Inflammatory macrophage (primary cell): ENCODE measurements at places on chromosomes 3 and 15.

GRCh38 chr15:83118291-83118827 lies 10.9 kb downstream of the TM6SF1 start:
- no peak for DNase-seq

GRCh38 chr3:149667576-149667975 lies 9.8 kb upstream of the WWTR1 start:
- DNase-seq: no peak

DNA sequence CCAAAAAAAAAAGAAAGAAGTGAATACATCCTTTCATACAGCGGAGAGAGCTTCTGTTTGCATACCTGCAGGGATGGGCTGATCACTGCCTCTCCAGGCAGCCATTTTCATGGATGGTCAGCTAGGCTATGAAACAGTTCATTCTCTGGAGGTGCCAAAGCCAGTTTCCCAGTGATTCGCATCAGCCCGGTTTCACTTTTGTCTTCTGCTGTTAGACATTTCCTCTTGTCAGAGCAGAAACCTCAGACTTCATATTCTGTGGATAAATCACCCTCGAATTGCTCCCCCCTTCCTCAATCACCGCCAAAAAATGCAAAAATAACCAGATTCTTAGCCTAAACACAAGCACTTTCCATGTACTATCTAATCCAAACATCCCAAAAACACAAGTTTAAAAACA lies 225.6 kb downstream of the ADAMTS9 start:
- no peak for DNase-seq

DNA sequence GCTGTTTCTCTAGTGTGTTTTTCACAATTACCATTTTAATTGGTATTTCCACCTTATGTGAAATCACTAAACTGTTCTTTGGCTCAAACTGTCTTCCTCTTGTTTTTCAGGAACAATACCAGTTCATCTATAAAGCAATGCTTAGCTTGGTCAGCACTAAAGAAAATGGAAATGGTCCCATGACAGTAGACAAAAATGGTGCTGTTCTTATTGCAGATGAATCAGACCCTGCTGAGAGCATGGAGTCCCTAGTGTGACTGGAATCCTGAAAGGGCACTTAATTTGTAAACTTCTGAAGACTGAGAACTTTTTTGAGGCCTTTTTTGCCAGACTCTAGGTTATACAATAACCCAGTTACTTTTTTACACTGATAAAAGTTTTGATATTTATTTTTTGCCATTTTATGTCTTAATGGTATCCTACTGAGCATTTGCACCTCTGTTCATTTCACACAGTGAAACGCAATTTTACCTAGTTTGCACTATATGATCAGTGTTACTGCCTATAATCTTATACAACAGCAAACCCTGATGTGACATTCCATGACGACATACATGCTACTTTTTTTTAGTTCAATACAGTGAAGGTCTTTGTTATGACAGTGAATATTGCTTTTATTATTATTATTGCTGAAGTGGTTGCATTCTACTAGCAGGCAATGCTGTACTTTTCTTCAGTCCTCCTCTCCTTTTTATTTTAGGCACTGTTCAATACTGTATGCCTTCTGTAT lies 80.1 kb downstream of the FEZF2 start:
- no peak for DNase-seq

- peak; percentile 38 for DNase-seq
Measured at GRCh38 chr15:56757875-56758274, 24.6 kb upstream of the ZNF280D start.

DNA sequence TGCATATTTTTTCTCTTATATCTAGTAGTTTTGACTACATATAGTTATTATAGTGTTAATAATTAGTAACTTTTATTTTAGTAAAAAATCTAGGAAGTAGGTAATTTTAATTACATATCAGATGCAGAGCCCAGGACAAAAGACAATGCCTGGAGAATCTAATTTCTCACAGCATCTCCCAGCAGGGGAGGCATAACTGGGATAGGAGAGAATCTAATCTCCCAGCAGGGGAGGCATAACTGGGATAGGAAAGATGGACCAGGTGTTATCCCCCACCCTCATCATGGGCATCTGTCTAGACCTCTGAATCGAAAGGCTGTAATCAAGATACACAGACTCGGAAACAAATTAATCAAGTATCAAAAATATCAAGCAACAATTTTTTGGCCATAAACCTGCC lies 58.2 kb downstream of the OSTN start:
- no peak for DNase-seq

DNA sequence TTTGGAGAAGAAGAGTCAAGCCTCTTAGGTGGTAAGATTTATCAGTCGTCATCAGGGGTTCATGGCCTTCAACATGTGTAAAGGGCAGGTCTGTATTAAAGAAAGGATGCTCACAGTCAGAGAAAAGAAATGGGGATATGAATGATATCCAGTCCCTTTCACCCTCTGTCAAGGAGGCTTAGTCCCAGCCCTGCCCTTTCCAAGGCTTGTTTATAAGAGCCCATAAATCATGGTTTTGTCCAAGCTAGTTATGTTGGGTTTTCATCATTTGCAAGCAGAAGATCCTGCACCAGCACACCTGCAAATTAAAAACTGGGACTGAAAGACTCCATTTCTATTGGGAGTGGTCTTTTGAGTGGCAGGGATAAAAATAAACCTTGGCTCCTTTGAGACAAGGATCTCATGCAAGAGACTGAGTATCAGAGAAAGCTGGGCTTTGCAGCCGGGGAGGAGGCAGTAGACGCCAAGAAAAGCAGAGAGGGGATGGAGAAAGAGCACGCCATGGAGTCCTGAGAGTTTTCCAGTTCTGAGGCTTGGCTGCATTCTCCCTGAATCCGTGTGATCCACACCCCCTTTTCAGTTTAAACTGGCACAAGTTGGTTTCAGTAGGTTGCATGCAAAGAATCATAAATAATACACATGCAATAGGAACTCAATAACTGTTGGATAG lies 12.6 kb upstream of the PDIA5 start:
- no peak for DNase-seq

DNA sequence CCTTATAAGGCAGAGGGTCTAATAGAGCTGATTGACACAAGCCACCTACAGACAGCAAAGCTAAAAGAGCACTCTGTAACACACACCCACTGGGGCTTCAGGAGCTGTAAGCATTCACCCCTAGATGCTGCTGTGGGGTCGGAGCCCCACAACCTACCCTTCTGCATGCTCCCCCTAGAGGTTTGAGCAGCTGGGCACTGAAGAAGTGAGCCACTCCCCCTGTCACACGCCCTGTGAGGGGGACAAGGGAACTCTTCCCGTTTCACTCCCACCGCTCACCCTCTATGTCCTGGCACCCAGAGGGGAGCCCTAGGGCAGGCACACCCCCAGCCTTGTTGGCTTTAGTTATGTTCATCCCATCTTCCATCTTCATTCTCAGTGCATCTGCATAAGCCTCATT lies 9.4 kb upstream of the CSTA start:
- no peak for DNase-seq

- no peak for DNase-seq
Measured at GRCh38 chr3:17810759-17811158, 68.3 kb upstream of the TBC1D5 start.

- no peak for DNase-seq
Measured at GRCh38 chr3:147652651-147653366, 243.6 kb downstream of the ZIC1 start.

GRCh38 chr15:95620934-95621579 lies 709.4 kb upstream of the NR2F2 start:
- DNase-seq: no peak

DNA sequence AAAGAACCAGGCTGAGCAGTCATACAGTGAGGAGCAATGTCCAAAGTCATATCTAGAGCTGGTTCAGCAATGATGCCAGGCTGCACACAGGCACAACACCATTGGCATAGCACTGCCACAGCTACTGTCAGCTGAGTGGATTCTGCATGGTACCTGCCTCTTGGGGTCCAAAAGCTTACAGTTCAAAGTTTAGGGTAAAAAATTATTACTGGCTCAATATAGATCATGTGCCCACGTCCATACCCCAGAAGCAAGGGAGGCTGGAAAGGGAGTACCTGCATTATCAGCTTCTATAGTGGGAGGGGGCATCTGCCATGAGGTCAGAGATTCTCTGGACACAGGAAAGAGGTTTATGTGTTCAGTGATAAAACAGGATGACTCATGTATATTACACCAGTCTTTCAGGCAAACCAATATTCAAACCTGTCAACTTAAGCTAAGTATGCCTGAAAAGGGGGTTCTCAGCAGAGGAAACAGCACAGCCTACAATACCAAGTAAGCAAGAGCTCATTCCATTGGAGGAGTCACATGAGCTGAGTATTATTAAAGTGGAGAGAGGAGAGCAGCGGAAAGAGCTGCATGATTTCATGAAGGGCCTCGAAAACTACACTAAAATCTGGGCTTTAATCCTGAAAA lies 99.0 kb downstream of the ANO10 start:
- no peak for DNase-seq

DNA sequence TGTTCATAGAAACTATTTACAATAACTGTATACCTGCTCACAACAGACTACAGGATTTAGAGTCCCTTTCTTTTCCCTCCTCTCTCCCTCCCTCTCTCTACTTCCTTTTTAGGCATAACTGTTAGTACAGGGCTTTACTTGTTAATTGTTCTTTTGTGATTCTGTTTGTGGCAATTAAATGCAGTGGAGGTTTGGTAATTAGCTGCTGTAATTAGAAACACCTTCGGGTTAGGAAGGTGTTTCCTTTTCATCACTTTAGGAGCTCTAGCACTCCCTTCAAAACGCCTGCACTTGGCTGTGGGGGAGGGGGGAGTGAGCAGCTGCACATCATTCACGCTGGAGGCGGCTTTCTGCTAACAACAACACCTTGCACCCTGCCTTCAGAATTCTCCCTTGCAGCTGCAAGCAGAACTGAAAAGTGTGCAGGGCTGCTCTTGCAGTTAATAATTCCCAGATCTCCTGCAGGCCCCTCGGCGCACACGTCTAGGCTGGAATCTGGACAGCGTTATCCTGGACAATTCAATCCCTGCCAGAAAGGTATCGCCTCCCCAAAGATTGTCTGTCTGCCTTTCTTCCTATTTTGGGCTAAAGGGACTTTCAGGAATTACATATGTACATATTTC lies 242.6 kb upstream of the RGMA start:
- DNase-seq: no peak

DNA sequence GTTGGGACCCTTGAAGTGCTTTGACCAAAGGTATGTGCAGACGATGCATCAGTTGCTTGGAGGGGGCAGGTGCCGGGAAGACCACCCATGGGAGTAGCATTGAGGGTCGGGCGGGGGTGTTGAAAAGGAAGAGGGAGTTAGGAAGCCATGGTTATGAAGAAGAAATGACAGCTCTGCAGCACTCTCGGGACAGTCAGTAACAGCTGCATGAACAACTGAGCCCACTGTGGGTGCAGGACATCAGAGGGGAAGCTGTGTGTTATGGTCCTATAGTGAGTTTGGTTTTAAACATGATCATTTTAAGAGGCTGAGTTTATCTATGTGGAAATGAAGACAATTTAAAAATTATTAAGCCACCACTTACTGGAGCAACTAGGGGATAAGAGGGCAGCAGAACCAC lies 17.6 kb downstream of the ST8SIA2 start:
- DNase-seq: no peak

GRCh38 chr15:58475573-58476524 lies 44.1 kb downstream of the LIPC start:
- DNase-seq: peak; percentile 31

DNA sequence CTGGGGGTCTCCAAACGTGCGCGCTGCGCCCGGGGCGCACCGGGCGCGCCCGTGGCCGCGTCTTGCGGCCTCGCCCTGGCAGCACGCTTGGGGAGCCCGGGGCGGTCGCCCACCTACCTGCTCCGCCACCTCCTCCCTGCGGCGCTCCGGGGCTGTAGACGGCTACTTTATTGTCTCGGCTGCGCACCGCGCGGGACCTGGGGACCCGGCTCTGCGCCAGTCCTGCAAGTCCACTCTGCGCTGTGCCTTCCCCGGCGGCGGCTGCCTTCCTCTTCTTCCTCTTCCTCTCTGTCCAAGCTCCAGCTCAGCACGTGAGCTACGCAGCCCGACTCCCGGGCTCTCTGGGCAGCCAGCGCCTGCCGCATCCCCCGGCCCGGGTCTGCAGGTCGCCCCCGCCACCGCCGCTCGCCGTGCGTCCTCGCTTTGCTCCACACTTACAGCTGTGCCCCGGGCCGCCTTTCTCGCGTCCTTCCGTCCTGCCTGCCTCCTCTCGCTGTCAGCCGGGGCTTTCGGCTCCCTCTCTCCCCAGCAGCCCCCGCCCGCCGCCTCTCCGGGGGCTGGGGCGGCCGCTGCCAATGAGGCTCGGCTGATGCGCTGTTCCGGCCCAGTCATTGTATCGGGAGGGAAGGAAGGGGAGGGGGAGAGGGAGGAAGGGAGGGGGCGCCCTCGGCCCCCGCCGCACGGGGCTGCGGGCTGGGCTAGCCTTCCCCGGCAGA lies 156.4 kb upstream of the FRMD4B start:
- peak; percentile 58 for DNase-seq

GRCh38 chr15:87944691-87945090 lies 311.8 kb downstream of the NTRK3 start:
- no peak for DNase-seq

GRCh38 chr3:33256249-33256648 lies 21.0 kb upstream of the FBXL2 start:
- no peak for DNase-seq

GRCh38 chr15:44663410-44664308 lies at the start of gene SPG11:
TSS of gene SPG11 (minus strand) at chr15:44663662. CDS start at chr15:44663647, 15 bp downstream.
- DNase-seq: peak; percentile 100

- no peak for DNase-seq
Measured at GRCh38 chr3:170471149-170471548, 52.5 kb downstream of the CLDN11 start.

DNA sequence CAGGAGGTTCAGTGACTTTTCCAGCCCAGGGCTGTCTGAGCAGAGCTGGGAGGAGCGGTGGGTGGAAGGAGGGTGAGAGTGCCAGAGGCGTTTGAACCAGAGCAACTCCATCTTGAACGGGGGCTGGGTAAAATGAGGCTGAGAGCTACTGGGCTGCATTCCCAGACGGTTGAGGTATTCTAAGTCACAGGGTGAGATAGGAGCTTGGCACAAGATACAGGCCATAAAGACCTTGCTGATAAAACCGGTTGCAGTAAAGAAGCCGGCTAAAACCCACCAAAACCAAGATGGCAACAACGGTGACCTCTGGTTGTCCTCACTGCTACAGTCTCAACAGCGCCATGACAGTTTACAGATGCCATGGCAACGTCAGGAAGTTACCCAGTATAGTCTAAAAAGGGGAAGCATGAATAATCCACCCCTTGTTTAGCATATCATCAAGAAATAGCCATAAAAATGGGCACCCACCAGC lies 60.2 kb downstream of the ABTB1 start:
- DNase-seq: peak; percentile 75

- DNase-seq: no peak
Measured at GRCh38 chr3:165439765-165440164, 243.6 kb upstream of the SLITRK3 start.

GRCh38 chr3:125132815-125133214 lies 77.0 kb upstream of the HEG1 start:
- DNase-seq: peak; percentile 55

DNA sequence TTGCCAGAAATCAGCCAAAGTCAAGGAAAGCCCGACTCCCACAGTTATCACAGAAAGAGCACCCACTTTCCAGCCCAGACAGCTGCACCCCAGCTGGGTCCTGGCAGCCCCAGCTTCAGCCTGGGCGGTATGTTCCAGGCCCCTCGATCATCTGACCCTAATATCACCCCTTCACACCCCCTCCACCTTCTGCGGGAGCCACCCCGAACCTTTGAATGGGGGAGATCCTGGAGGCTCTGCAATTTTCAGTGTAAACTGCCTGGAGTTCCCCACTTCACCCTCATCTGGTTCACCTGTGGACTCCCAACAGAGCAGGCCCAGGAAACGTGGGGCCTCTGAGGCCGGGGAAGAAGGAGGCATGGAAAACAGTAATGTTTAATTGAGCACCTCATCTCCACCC lies 5.9 kb downstream of the PRSS50 start:
- no peak for DNase-seq
